RPMI7951 (cell line): ENCODE measurements at places on chromosomes 6 and 20.

- no peak for DNase-seq
These were observed 5.5 kb upstream of the COL9A3 start for GRCh38 chr20:62811320-62811719.

DNA sequence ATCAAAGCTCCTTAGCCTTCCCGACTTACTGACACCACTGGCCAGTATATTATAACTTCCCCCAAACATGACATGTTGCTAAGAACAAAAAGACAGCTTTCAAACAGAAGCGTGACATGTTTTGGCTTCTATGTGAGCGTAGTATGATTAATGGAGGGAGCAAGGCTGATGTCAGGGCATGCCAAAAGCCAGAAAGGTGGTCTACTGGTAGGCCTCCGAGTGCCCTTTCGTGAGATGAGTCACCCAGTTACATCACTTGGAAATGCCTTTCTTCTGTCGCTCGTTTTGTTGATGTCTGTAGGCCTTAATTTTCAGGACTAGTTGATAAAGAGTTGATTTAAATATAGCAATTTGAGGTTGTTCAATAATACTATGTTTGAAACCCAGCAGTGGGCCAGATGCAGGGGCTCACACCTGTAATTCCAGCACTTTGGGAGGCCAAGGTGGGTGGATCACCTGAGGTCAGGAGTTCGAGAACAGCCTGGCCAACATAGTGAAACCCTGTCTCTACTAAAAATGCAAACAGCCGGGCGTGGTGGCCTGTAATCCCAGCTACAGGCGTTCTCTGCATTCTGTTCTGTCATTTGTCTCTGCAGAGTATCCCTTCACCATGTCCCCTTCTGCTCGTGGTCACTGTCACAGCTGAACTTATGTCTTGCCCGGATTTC lies 53.3 kb downstream of the CNKSR3 start:
- peak; percentile 91 for DNase-seq

DNA sequence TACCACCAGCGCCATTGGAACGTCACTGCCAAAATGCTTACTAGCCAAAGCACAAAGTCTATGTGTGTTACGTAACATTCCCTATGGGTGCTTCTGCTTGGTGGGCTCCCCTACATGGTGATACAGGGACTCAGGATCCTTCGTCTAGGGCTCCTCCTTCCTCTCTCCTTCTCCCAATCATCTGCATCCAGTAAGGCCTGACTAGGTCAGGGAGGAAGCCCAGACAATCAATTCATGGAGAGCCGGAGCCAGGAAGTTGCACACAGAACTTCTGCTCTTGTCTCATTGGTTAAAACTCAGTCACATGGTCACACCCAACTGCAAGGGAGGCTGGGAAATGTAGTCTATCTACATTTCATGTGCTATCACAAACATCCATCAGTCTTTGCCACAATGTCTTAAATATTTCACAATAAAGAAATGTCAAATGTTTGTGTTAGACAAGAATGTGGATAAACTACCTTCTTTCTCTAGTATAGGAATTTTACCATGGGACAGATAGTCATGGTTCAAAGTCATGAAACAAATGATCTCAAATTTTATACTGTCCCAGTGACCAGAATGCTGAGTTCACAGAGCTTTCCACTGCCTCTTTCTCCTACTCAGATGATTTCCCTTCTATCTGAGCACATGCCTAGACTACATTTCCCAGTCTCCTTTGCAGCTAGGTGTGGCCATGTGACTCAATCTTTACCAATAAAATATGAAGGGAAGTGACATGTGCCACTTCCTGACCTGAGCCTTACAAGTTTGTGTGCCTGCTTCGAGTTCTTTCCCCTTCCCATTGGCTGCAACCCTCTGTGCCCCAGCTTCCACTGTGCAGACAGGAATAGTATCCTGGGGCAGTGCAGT lies 9.3 kb upstream of the KCNK15 start:
- peak; percentile 86 for DNase-seq

DNA sequence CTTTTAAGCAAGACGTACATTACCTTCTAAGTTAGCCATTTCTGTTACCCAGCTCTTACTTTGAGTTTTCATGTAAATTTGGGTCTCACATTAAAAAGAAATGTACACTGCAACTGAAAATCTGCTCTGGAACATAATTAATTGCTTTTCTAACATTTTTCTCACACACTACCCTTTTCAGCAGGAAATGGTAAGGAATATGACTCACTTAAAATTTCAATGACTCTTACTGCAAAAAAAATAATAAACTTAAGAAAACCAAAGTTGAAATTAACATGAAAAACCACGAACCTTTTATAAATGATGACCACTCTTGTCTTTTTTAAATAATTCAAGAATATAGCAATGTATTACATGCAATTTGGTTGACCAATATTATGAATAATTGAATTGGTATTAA lies 1.3 kb downstream of the CGA start:
- no peak for DNase-seq

DNA sequence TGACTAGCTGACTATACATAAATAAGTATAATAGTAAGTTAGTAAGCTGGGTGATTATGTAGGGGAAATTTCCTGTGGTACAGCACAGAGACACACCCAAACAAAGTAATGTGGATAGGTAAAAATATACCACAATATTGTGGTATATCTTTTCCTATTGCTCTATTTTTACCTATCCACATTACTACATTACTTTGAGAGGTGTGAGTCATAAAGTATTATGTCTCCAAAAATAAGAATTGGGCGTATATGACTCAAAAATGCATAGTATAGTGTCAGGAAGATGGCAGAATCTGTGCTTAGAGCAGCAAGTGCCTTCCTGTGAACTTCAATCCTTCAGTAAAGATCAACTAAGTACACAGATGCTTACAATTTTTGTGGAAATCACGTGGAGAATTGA lies 2.7 kb upstream of the SIRPG start:
- DNase-seq: no peak

- DNase-seq: no peak
These were observed 47.8 kb downstream of the MYH7B start for GRCh38 chr20:35003211-35004031.

DNA sequence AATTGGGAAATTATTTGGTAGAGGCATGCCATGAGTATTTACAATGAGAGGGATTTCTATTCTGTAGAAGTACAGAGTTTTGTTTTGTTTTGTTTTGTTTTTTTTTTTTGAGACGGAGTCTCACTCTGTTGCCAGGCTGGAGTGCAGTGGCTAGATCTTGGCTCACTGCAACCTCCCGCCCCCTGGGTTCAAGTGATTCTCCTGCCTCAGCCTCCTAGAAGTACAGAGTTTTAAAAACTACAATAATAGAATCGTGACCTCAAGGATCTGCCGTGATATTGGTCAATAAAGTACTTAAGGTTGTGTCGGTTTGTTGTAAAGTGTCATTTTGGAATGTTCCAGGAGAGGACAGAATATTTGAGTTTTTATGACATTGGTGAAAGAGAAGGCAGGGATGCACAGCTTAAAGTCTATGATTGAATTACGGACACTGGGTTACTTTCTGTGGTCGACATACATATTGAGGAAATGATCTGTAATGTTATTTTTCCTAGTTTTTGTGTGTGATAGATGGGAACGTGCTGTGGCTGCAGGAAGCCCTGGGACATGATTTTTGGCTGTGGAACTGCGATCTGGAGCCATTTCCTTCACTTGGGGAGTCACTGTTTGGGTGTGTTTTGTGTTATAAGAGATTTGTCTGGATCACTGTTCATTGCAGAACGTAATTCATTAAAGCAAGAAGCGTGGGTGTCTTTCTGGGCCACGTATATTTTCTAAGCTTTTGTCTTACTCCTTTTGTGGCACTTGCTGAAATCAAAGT lies 59.6 kb downstream of the TIAM2 start:
- no peak for DNase-seq

GRCh38 chr6:117573006-117573680 lies 29.2 kb downstream of the GOPC start:
- DNase-seq: no peak

GRCh38 chr20:18986146-18986830 lies 172.7 kb downstream of the SCP2D1 start:
- peak; percentile 63 for DNase-seq

- no peak for DNase-seq
These were observed 87.8 kb upstream of the HS3ST5 start for GRCh38 chr6:114430534-114431124.

DNA sequence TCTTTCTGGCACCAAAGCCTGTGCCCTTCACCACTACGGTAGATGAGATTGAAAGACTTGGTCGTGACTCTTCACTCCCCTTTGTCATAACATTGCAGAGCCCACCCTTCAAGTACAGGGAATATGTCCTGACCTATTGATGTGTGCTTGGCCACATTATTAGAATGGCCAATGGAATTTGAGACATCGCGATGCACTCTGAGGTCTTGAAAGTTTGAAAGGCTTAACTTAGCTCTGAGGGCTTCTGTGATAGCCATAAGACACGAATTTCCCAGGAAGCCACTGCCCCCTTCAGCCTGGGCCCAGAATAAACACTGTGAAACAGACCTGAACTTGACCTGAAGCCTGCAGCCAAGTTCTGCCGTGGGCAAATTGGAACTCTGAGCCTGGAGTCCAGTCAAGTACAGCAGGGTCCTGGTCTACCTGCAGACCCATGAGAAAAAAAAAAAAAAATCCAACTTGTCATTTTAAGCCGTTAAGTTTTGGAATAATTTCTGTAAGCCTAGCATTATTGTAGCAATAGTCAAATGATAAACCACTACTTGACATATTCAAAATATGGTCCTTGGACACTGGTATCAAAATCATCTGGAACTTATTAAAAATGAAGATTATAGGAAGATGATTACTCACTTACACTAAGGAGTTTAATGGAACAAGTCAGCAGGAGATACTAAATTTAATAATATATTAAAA lies 36.9 kb upstream of the TRAF3IP2 start:
- DNase-seq: peak; percentile 78

GRCh38 chr6:157443066-157443800 lies 62.2 kb downstream of the ZDHHC14 start:
- peak; percentile 92 for DNase-seq

DNA sequence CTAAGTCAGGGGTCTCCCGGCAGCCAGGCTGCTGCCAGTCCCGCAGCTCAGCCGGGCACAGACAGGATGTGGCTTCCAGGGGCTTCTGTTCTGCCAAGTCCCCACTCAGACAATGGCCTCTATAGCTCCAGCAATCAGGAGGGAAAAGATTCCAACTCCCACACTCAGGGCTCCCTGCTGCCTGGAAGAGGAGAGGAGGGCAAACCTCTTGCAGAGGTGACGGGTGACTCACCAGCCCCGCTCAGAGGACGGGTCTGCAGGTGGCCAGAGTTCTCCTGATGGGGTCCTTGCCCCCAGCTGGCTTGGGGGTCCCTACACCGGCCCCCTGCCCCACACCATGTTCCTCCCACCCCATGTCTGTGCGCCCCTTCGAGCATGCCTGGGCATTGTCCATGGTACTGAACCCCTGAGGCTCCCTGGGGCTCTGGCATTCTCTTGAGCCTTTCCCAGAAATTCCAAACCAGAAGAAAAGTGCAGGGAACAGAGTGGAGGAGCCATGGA lies 32.6 kb downstream of the NTSR1 start:
- DNase-seq: peak; percentile 77

DNA sequence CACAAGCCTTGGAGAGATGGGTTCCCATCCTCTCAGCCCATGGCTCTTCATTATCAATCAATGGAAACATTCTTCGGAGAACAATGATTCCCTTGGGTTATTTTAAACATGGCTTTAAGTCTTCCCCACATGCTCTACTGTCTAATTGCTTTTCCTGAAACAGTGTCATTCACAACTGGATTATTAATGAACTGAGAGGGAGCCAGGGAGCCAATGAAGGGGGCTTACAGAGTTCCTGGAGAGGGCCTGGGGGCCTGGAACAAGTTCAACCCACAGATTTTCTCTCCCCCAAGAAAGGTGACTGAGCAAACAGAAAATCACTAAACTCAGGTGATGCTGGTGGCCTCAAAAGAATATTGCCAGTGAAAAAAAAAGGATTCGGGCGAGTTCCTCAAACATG lies 1.3 kb upstream of the PPP1R16B start:
- DNase-seq: no peak

DNA sequence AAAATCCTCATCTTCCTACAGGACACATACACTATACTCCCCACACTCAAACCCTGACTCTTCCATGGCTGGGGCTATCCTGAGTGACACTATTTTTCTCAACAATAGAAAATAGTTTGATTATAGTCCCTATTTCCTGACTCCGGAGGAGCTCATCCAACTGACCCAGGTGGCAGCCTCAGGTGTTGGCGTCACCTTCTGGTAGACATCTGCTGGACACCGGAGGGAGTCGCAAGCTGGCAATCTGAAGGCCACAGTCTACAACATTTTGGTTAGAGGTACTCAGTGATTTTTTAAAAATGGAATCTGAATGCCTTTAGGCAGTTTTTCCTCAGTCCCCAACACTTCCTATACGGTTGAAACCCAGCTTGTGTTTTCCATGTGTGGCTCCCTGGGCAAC lies 32.2 kb upstream of the OCSTAMP start:
- DNase-seq: no peak

- no peak for DNase-seq
These were observed 13.9 kb upstream of the SULF2 start for GRCh38 chr20:47799116-47799715.

DNA sequence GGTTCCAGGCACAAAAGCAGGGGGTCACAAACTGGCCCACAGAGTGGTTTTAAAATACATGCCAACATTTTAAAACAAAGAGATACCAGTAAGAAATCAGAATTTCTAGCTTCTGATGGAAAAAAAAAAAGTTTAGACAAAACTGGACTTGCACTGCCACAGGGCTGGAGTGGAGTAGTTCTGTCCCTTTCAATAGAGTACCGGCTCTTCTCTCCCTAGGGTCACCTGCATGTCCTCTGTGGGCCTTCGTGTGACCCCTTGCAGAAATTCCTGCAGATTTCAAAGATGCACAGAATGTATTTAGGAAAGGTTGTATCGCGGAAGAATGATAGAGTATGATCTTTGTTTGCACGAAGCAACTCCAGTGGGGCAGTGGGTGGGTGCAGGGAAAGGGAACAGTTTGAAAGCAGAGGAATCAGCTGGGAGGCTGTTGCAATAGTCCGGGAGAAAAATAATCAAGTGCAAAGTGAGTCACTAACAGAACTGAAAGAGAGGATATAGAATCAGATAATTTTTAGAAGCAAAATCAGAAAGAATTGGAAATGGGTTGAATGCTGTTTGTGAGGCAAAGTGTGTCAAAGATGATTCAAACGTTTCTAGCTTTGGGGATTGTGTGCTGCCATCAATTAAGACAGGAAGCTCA lies 97.3 kb upstream of the STXBP5 start:
- DNase-seq: peak; percentile 15

GRCh38 chr6:111220383-111221031 lies 133.2 kb downstream of the SLC16A10 start:
- DNase-seq: no peak

- DNase-seq: no peak
These were observed 69.2 kb upstream of the LYRM2 start for GRCh38 chr6:89707766-89708165.

GRCh38 chr6:151027936-151028838 lies 162.7 kb downstream of the MTHFD1L start:
- DNase-seq: no peak

GRCh38 chr6:111483736-111484632 lies 966 bp upstream of the REV3L start:
- DNase-seq: peak; percentile 97

- no peak for DNase-seq
These were observed 100.9 kb downstream of the FUT9 start for GRCh38 chr6:96116674-96117073.
